ENCODE measurements at places on chromosomes 16 and 17. TPM values are rescaled to one million over a fixed set of nuclear protein-coding genes. Genes with fewer than 3 reads are reported as not detected.

SNX20 gene
- 6.2 TPM for total RNA-seq

AIPL1 gene
- not detected for total RNA-seq

CMTM4 gene
- total RNA-seq, result 82.2 TPM

EPX gene
- 0.19 TPM for total RNA-seq

PRSS33 gene
- not detected for total RNA-seq

ZNF785 gene
- total RNA-seq, result 18.5 TPM

CSH2 gene
- not detected for total RNA-seq

TANC2 gene
- total RNA-seq, result 73.9 TPM

ZNF598 gene
- 34.9 TPM for total RNA-seq

ZNF267 gene
- total RNA-seq, result 18.3 TPM

Data from kidney (tissue), 22 donors.